Activated T-cell treated with anti-CD3 and anti-CD28 coated beads for 1 hour (primary cell): ENCODE measurements at places on chromosomes 2 and 18.

DNA sequence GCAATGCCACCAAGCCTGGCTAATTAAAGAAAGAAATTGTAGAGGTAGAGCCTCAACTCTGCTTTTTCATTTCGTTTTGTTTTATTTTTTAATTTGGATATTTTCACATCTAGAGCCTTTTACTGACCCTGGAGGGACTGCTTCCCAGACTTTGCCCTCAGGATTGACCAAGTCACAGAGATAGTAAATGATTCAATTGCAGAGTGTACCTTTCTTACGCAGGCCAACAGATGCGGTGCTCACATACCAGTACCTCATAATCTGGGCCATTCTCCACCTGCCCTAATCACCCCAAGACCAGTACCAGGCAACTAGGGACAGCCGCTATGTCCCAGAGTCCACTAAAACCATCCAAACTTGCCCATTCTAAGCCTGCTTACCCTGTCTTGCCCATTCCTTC, 110.8 kb downstream of the DDX1 start:
- no peak for DNase-seq

DNA sequence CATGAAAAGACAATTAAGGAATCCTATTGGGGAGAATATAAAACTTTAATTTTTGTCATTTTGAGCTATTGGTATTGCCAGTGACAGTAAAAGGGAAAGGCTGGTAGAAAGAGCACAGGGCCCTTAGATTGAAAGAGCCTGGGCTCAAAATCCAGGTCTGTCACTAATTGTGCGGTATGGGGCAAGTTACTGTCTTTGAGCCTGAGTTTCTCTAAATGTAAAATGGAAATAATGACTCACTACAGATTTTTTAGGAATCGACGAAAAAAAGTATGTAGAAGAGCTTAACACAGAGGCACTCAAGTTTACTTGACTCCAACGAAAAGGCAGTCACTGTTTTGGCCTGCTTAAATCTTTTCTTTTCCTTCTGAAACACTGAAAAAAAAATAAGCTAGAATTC, 7.0 kb downstream of the NDUFV2 start:
- no peak for DNase-seq

GRCh38 chr2:56267415-56267788, 83.6 kb downstream of the CCDC85A start:
- no peak for DNase-seq

- no peak for DNase-seq
Observed at GRCh38 chr18:8167673-8168072, 441.6 kb upstream of the RAB12 start.

DNA sequence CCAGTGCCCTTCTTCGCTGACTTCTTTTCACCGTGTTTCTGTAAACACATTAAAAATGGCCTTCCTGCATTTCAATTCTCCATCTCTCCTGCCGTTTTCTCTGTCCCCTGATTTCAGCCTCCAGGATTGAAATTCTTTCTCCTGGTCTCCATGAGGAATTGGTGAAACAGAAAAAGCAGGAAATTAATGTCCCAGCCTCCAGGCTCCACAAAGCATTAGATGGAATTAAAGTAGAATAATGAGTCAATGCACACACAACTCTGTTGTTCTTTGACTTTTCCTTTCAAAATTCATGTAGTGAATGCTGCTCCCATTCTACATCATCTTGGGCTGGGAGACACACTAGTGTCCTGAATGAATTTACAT, 209.5 kb downstream of the KLHL29 start:
- DNase-seq, result no peak

DNA sequence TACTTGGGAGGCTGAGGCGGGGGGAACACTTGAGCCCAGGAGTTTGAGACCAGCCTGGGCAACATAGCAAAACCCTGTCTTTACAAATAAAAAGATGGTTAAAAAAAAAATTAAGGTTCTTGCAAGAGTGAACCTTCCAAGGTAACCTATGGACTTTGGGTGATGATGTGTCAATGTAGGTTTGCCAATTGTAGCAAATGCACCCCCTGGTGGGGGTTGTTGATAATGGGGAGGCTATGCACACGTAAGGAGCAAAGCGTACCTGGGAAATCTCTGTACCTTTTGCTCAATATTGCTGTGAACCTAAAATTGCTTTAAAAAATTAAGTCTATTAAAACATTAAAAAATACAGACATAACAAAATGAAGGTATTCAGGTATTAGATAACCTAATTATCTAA, 70.4 kb downstream of the CWC22 start:
- DNase-seq, result no peak
